ENCODE measurements at places on chromosomes 1 and 21.

DNA sequence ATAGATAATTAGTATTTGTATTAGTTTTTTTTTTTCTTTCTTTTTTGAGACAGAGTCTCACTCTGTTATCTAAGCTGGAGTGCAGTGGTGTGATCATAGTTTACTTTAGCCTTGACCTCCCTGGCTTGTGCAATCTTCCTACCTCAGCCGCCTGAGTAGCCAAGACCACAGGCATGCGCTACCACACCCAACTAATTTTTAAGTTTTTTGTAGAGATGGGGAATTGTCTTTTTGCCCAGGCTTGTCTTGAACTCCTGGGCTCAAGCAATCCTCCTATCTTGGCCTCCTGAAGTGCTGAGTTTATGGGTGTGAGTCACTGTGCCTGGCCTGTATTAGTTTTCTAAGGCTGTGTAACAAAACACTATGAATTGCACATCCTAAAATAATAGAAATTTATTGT is 58.3 kb downstream of the MSH4 start:
- no peak for DNase-seq

DNA sequence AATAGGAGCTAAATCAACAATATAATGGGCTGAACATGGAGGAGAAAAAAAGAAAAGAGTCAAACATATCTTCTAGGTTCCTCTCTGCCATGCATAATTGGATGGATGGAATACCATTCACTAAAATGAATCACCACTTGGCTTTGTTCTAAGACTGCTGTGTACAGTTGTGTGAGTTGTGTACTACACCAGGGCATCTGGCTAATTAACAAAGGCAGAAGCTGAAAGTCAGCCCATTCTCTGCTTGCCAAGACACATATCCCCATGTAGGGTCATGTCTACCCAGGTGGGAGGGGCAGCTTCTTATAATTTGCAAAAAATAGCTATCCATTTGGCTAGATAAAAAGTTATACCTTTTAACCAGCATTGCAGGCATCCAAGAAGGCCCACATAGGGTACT is 21.0 kb downstream of the JUN start:
- DNase-seq, result no peak

DNA sequence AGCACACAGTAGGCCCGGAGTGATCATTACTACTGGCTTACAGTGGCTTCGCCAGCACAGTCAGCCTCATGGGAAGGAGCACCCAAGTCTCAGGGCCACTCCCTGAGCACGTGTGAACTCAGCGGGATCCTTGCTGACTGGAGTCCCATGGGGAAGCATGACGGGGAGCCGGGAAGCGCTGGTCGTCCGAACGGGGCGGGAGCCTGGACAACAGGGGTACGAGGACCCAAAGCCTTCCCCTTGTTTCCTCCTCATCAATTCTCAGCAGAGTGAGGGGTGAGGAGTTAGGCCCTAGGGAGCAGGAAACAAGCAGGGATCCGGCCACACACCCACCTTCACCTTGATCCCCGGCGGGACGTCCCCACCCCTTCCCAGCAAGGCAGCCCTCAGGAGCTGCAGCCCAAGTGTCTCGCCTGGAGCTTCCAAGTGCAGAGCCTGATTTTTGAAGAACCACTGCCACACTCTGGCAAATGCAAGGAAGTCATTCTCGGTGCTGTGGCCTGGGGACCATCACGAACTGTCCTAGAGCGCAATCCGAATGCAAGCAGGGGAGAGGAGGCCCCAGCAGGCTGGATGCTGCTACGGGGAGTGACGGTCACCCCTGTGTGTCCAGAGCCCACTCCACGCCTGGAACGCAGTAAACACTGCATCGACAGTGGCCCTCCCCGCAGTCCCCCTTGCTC is 35.5 kb downstream of the TOMM20 start:
- peak; percentile 85 for DNase-seq

DNA sequence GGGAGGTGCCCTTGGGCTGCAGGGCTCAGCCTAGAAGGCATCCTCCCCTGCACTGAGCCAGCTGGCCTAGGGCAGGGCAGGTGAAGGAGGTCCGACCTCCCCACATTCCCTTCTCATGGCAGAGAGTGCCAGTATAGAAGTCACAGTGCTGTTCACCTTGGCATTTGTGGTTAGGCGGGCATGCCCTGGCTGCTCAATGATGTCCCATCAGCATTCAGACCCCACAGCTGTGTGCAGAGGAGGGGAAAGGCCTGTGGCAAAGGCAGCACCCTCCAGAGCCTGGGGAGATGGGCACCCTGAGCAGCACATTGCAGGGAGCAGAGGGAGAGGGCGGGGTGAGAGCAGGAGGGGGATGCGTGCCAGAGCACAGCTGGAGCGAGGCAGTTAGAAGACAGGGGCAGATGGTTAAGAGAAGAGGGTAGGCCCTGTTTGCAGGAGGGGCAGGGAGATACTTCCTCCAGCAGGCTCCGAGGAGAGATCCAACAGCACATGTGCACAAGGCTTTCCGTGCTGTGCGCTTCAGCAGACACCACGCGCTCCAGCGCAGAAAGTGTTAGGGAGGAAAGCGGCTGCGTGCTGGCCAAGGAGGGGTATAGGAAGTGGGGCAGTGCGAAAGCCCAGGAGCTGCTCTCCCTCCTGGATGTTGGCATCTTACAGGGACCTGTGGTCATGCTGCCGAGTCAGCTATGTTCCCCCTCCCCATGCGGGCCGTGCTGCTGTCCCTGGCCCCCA is 43.7 kb upstream of the COL6A1 start:
- DNase-seq, result no peak

GRCh38 chr1:231240531-231240882 is 505 bp upstream of the GNPAT start:
- no peak for DNase-seq

GRCh38 chr1:3208819-3209200 is 139.8 kb downstream of the PRDM16 start:
- DNase-seq, result no peak

DNA sequence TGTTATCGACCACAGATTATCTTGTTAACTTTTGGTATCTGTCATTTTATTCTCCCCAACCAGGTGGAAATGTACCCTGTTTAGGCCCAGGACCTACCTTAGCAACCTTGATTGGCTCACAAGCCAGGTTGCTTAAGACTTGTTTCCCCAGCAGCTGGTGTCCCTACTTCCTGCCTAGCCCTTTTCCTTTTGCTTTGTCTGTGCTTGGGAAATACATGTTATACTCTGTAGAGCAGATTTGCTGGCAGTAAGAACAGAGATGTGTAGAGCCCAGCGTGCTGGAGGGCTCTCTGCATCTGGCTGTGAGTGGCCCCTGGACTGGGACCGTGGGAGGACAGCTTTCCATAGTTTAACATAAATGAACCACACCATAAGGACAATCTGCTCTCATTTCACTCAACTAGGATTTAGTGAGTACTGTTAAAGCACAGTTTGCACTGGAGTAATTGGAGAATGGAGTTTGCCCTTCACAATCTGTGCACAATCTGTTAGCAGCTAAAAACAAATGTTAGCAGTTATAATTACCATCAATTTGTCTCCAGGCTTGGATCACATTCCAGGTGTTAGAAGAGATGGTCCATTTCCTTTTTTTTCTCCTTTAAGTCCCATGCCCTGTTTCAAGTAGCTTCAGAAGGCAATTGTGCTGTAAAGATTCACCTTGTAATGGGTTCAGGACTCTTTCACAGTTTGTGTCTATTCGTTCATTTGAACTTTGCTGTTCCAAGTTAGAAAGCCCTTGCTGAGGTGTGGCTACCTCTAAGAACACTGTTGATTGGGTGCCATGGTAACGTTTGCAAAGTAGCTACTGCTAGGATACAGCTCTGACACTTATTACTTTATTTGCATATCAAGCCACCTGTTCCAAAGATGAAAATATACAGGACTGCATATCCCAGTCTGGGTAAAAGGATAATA is at the start of gene APOBEC4:
Gene APOBEC4, minus strand, starts transcription at position 770 of the 915 bp plus-strand sequence. CDS start 4,535 bp downstream, outside the sequence.
- no peak for DNase-seq

DNA sequence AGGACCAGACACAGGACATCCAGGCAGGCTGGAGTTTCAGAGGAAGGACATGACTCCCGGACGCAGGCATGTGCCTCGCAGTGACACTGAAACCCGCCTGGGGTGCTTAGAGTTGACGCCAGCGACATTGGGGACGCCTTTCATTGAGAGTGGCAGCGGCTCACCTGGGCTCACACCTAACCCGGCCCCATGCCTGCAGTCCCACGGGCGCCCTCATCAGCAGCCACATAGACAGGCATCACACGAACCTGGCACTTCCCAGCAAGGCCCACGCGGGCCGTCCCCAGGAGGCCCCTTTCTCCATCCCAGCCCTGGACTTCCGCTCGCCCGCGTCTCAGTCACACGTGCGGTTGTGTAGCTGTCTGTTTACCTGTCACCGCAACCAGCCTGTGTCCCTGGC is 17.0 kb downstream of the ITGB2 start:
- DNase-seq, result no peak

DNA sequence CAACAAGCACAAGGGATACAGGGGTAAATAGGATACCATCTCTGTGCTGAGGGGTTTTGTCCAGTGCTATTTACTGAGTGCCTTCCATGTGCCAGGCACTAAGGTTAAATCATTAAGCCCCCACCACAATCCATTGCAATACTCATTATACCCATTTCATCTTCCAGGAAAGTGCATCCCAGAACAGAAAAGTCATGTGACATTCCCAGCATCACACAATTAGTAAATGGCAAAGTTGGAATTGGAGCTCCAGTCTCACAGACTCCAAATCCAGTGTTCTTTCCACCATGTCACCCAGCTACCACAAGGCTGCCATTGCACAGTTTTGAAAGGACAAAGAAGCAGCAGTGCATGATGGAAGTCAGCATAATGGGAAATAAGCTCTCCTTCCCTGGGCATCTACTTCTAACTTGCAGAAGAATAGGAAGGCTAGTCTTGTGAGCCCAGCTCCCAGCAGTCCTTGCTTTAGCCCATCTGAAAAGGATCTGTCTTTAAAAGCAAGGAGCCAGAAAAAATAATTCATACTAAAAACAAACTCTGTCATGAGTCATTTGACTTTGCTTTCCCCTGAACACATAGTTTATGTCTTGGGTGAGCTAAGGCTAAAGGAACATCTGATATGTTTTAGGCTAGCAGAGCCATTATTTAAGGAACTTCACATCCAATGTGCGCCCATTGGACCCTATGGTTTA is 111.4 kb upstream of the HOOK1 start:
- no peak for DNase-seq

- no peak for DNase-seq
Observed at GRCh38 chr21:33871171-33871570, 44.4 kb downstream of the ATP5PO start.

- DNase-seq, result no peak
Observed at GRCh38 chr1:74180490-74180889, 17.5 kb downstream of the LRRIQ3 start.

- DNase-seq, result no peak
Observed at GRCh38 chr1:12359359-12360133, 129.7 kb downstream of the VPS13D start.

DNA sequence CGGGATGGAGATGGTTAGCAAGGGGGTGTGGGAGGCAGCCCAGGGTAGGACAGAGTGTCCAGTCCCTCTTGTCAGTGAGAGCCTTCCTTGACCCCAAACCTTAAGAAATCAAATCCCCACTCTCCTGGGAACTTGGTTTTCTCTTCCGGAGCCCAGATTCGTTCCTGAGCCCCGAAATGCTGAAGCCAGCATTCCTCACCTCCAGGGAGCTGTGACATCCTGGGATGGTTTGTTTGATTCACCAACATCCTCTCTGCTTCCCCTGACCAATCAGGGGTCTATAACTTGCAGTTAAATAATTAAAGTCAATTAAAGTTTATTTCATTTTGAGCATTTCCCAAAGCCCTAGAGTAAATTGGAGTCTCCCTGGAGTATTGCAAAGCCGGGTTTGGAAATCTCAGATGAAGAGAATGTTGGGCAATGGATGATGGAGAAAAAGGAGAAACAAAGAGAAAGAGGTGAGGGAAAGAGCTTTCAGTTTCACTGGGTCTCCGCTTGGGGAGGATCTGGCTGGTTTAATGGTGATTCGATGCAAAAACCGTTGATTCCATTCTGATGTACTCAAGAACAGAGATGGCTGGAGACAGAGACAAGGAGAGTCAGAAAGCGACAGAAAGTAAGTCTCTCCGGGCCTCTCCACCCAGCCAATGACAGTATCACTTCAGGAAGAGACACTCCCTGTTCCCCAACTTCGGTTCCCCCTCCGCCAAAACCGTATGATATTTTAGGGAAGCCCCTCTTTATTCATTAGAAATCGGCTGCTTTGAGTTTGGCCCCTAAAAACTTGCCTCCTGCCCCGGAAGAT is 12.8 kb upstream of the ALX3 start:
- DNase-seq, result peak; percentile 59

- no peak for DNase-seq
Observed at GRCh38 chr1:107162745-107163144, 21.9 kb downstream of the NTNG1 start.

DNA sequence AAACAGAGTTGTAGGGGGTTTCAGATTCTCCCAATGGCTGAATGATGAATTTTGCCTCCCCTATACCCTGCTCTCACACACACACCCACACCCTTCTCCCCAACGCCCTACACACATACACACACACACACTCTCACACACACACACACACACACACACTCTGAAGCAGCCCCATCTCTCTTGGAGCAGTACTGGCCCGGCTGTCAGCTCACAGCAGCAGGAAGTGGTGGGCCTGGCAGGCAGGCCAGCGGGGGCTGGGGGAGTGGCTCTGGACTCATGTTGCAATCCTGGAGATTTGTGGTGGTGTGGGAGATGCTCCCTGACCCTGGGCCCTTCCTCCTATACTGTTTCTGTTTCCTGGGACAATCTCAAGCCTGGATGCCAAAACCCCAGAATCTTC is 2.2 kb downstream of the IKBKE start:
- DNase-seq, result peak; percentile 51

GRCh38 chr1:228287541-228288425 is 79.9 kb downstream of the OBSCN start:
- no peak for DNase-seq

DNA sequence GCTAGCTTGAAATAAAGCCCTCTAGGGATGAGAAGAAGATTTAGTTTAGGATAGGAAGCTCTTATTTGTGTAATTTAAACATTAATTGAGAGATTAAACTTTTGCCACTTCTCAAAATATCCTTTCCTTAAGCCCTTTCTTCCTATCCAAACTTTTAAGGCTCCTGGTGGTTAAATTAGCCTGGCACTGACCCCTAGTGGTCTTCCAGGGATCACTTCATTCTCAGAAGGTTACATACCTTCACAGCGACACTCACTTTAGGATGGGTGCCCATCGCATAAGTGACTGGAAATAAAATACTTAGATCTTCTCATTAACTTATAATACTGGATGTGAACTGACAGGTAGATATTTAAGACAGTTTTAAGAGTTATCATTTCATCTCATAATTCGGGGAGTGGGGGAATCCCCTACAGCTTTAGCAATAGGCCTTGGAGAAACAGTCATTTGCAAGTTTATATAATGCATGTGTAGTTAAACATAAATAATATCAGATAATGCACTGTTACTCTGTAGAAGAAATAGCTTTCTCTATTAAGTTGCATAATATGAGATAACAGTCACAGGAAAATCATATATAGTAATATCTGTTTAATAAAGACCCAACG is 7.4 kb downstream of the LHX9 start:
- peak; percentile 82 for DNase-seq
